ENCODE measurements at places on chromosomes 1 and 21. TPM values are rescaled to one million over a fixed set of nuclear protein-coding genes. Genes with fewer than 3 reads are reported as not detected.

- no peaks in the 10 kb centered on the region for H3K27me3 ChIP-seq
- H3K36me3 ChIP-seq = no peaks in the 10 kb centered on the region
- no peak overlapping the region for H3K4me3 ChIP-seq
- H3K4me1 ChIP-seq = peaks cover 13% of the 10 kb centered on the region
Measured at GRCh38 chr1:227794817-227795192, 20.7 kb upstream of the PRSS38 start.

DNA sequence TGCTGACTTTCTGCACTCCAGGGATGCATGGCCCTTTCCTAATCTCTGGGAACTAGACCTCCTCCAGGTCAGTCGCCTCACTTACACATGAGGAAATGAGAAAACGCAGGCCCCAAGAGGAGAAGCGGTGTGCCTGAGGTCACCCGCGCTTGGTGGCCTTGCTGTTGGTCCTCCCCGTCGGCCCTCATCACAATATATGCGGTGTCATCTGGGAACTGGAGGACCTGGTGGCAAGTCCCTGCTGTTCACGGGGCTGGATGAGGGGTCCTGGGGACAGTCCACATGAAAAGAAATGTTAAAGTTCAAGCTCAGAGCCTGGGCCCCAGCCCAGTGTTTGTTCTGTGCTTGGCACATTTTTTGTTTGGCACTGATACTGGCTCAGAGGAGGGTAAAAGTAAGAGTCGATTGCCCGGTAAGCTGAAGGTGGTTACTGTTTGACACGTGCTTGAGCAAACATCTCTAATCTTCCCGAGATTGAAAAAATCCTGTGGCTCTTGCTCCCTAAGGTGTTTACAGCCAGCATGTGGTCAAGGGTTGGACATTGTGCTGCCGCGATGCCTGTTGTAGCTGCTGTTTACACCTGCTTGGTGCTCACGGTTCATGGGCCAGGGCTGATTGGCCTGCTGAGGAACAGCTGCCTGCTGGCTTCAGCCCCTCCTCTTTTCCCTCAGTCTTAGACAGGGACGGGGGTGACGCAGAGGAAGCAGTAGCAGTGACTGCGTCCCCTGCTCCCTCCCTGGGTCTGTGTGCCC lies 5.2 kb downstream of the COQ8A start:
- H3K27me3 ChIP-seq = no peaks in the 10 kb centered on the region
- peak; percentile 59 for DNase-seq
- peak overlapping the region; percentile 99 for H3K27ac ChIP-seq
- no peaks in the 10 kb centered on the region for H3K36me3 ChIP-seq
- H3K4me3 ChIP-seq = no peak overlapping the region

GRCh38 chr1:84077476-84078107 lies 66.5 kb upstream of the PRKACB start:
- H3K27ac ChIP-seq = peak overlapping the region; percentile 92
- H3K4me1 ChIP-seq = peaks cover 6% of the 10 kb centered on the region
- H3K4me3 ChIP-seq = peak overlapping the region; percentile 79
- no peaks in the 10 kb centered on the region for H3K36me3 ChIP-seq
- H3K27me3 ChIP-seq = no peaks in the 10 kb centered on the region

- DNase-seq = no peak
- no peak overlapping the region for H3K4me3 ChIP-seq
- H3K36me3 ChIP-seq = no peaks in the 10 kb centered on the region
- H3K4me1 ChIP-seq = no peaks in the 10 kb centered on the region
- H3K27ac ChIP-seq = no peak overlapping the region
Measured at GRCh38 chr1:38466487-38466886, 393.1 kb downstream of the RRAGC start.

SFPQ gene
- 52.0 TPM for total RNA-seq

GRCh38 chr21:38825921-38826320 lies 20.2 kb downstream of the ETS2 start:
- no peak overlapping the region for H3K4me3 ChIP-seq
- H3K36me3 ChIP-seq = peaks cover 39% of the 10 kb centered on the region
- no peaks in the 10 kb centered on the region for H3K27me3 ChIP-seq
- DNase-seq = no peak

DNA sequence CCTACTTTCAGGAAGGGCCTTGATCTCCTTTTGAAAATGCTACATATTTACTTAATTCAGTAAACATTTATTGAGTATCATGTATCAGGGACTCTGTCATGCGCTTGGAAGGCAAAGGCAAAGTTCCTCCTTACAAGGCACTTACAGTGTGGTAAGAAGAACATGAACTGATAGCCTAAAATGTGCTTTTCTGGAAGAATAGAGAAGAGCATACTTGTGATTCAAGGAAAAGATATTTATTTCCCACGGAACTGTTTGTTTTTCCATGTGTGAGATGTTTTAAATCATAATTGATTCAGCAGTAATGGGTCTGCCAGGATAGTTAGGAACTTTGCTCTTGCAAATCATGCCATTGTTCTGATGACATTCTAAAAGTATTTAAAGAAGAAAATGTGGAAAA lies 110.1 kb upstream of the ZNHIT6 start:
- H3K4me1 ChIP-seq = no peaks in the 10 kb centered on the region
- no peak for DNase-seq
- no peak overlapping the region for H3K4me3 ChIP-seq
- H3K27me3 ChIP-seq = no peaks in the 10 kb centered on the region
- H3K36me3 ChIP-seq = no peaks in the 10 kb centered on the region
- H3K27ac ChIP-seq = no peak overlapping the region

GRCh38 chr1:185244015-185244747 lies 72.9 kb downstream of the IVNS1ABP start:
- H3K4me3 ChIP-seq = no peak overlapping the region
- no peaks in the 10 kb centered on the region for H3K27me3 ChIP-seq

KCNJ9 gene
- total RNA-seq = 0.08 TPM

DNA sequence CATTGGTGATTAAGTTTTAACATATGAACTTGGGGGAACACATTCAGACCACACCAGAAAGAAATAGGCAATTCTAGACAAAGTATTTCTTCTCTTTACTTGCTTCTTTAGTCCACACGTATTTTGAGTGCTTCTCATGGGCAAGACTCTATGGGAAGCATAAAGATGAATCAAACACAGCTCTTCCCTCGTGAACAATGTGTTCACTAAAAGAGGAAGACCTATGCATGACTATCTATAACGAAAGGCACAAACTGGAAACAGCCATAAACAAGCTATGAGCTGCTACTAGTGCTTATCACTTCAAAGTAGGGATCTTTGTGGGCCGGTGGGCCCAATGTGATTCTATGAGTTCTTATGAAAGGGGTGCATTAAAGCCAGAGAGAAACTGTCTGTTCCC lies 53.0 kb upstream of the PRDX6 start:
- H3K36me3 ChIP-seq = no peaks in the 10 kb centered on the region
- no peak overlapping the region for H3K4me3 ChIP-seq
- no peaks in the 10 kb centered on the region for H3K4me1 ChIP-seq
- H3K27ac ChIP-seq = no peak overlapping the region
- DNase-seq = no peak

CTPS1 gene
- total RNA-seq = 15.4 TPM

- H3K4me1 ChIP-seq = no peaks in the 10 kb centered on the region
- no peaks in the 10 kb centered on the region for H3K27me3 ChIP-seq
- H3K36me3 ChIP-seq = no peaks in the 10 kb centered on the region
- peak overlapping the region; percentile 60 for H3K27ac ChIP-seq
- peak; percentile 75 for DNase-seq
Measured at GRCh38 chr21:42262831-42263231, 43.9 kb downstream of the ABCG1 start.

CHRNB2 gene
- not detected for total RNA-seq

TRIM67 gene
- total RNA-seq = 0.19 TPM

GRCh38 chr1:230265200-230266115 lies 160.7 kb downstream of the PGBD5 start:
- H3K27me3 ChIP-seq = no peaks in the 10 kb centered on the region
- H3K4me1 ChIP-seq = no peaks in the 10 kb centered on the region
- no peak overlapping the region for H3K27ac ChIP-seq
- DNase-seq = no peak
- H3K4me3 ChIP-seq = no peak overlapping the region

S100A3 gene
- total RNA-seq = 1.8 TPM

DNA sequence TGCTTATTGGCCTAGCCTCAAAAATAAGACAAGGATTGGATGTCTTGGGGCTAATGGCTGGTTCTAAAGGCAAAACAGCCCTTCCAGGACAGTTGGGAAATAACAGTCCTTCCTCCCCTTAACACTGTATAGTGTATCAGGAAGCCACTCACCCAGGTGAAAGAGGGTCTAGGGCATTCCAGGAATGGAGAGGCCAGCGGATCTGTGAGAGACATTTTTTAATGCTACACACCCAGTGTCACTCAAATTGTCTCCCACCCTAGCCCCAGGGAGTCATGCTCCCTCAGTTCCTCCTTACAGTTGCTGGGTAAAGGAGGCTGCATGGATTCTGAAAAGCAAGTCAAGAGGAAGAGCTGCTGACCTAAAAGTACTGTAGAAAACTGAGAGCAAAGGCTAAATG lies 24.1 kb upstream of the EXO1 start:
- no peaks in the 10 kb centered on the region for H3K27me3 ChIP-seq
- no peak overlapping the region for H3K27ac ChIP-seq
- H3K36me3 ChIP-seq = no peaks in the 10 kb centered on the region
- H3K4me1 ChIP-seq = no peaks in the 10 kb centered on the region
- H3K4me3 ChIP-seq = no peak overlapping the region
- DNase-seq = no peak

MORC3 gene
- 21.1 TPM for total RNA-seq

- no peak overlapping the region for H3K27ac ChIP-seq
- no peak overlapping the region for H3K4me3 ChIP-seq
- DNase-seq = no peak
Measured at GRCh38 chr1:111205714-111206050, 5.2 kb upstream of the DENND2D start.

DNA sequence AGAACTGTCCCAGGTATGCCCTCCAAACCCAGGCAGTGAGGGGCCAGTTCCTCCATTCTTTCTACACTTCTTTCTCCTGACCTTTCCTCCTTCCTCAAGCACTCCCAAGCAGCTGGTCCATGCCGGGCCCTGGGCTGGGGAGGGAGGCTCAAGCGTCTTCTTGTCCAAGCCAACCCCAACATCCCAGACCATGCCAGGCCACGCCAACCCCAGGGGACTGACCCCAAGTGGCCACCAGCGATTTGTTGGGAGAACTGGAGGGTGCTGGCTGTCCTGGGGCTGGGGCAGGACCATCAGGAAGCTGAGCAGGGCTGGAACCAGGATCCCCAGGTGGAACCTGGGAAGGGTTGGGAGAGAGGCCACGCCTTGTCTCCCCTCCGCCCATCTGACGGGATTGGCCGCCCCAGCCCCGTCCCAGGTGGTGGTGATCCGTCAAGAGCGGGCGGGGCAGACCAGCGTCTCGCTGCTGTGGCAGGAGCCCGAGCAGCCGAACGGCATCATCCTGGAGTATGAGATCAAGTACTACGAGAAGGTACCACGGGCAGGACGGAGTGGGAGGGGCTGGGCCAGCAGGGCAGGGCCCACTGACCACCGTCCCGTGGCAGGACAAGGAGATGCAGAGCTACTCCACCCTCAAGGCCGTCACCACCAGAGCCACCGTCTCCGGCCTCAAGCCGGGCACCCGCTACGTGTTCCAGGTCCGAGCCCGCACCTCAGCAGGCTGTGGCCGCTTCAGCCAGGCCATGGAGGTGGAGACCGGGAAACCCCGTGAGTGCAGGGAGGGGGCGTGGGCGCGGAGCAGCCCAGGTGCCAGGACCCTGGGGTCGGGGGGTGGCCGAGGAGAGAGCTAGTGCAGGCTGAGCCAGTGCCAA lies 29.9 kb downstream of the EPHA8 start:
- no peak overlapping the region for H3K4me3 ChIP-seq
- no peaks in the 10 kb centered on the region for H3K36me3 ChIP-seq
- H3K27me3 ChIP-seq = peaks cover 5% of the 10 kb centered on the region

- peaks cover 7% of the 10 kb centered on the region for H3K36me3 ChIP-seq
- no peak overlapping the region for H3K4me3 ChIP-seq
- H3K4me1 ChIP-seq = peaks cover 32% of the 10 kb centered on the region
- H3K27ac ChIP-seq = peak overlapping the region; percentile 62
Measured at GRCh38 chr1:11156963-11157362, 32.2 kb upstream of the ANGPTL7 start.

- H3K4me3 ChIP-seq = no peak overlapping the region
- no peaks in the 10 kb centered on the region for H3K36me3 ChIP-seq
- H3K27ac ChIP-seq = no peak overlapping the region
- H3K4me1 ChIP-seq = no peaks in the 10 kb centered on the region
- no peak for DNase-seq
- no peaks in the 10 kb centered on the region for H3K27me3 ChIP-seq
Measured at GRCh38 chr1:230758709-230759368, 11.7 kb downstream of the CAPN9 start.

DNA sequence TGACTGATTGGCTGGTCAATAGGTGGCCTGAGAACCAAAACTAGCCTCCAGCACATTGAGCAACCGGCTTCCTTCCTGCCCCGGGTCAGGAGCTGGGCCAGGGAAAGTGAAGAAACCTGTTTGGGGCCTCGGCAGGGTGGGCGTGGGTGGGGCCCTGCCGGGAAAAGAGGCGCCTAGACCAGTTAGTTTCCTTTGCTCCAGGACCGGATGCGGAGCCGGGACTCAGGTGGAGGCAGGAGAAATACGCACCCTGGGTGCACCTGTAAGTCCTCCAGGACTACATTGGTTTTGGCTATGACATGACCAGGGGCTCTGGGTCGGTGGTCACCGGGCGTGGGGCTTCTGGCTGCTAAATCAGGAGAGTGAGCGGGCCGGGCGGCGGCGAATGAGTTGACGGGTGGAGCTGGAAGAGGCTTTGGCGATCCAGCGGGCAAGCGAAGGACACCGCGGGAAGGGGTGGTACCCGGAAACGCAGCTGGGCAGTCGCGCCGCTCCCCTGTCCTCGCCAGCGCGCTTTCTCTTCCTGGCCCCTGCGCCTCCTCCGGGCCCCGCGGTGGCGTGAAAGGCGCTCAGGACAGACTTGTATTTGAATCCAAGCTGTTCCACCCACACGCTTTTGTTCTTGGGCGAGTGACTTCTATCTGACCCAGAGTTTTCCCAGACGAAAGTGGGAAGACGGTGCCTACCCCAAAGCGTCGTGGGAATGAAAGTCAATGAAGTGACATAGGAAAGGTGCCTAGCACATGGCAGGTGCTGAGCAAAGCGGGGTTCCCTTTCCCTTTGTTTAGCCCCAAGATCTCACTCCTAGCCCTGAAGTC lies 30.6 kb upstream of the JUN start:
- H3K27ac ChIP-seq = peak overlapping the region; percentile 82
- H3K27me3 ChIP-seq = no peaks in the 10 kb centered on the region
- H3K4me3 ChIP-seq = no peak overlapping the region
- no peak for DNase-seq

TTC13 gene
- 3.9 TPM for total RNA-seq

DNA sequence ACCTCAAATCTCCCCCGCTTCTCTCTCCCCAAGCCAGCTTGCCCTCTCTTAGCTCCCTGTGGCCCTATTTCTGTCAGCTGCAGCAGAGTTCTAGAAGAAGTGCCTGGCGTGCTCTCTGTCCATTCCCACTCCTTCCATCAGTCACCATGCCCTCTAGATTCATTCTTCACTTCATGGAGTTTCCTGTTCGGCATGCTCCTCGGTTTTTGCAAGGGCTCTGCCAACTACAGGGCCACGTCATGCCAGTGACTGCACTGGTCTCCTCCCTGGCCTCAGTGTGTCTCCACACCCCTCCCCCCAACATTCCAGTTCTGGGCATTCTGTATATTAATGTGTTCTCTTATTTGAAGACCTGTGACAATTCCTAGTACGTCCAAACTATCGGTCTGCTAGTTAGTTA lies 113.9 kb downstream of the SLC45A1 start:
- H3K27ac ChIP-seq = no peak overlapping the region
- no peaks in the 10 kb centered on the region for H3K36me3 ChIP-seq
- H3K27me3 ChIP-seq = no peaks in the 10 kb centered on the region
- no peak for DNase-seq
- no peak overlapping the region for H3K4me3 ChIP-seq

- H3K4me3 ChIP-seq = peak overlapping the region; percentile 52
- peak; percentile 59 for DNase-seq
- peak overlapping the region; percentile 90 for H3K27ac ChIP-seq
- H3K27me3 ChIP-seq = no peaks in the 10 kb centered on the region
- H3K4me1 ChIP-seq = no peaks in the 10 kb centered on the region
- H3K36me3 ChIP-seq = no peaks in the 10 kb centered on the region
Measured at GRCh38 chr1:217089361-217090014, 366.3 kb upstream of the ESRRG start.

UTS2 gene
- total RNA-seq = not detected
